Activated CD4-positive, alpha-beta memory T cell treated with anti-CD3 and anti-CD28 coated beads, Interleukin-2, amount 10 ng/mL, durations not matched to agents 7 days and 5 days (primary cell): ENCODE measurements at places on chromosomes 2 and 18. TPM values are rescaled to one million over a fixed set of nuclear protein-coding genes. Genes with fewer than 3 reads are reported as not detected.

The RAB6D gene
- total RNA-seq = 0.18 TPM

The STARD6 gene
- not detected for total RNA-seq

The SETBP1 gene
- 18.2 TPM for total RNA-seq

GRCh38 chr18:45039376-45039775 lies 358.7 kb downstream of the SETBP1 start:
- H3K4me3 ChIP-seq = no peak overlapping the region
- no peaks in the 10 kb centered on the region for H3K27me3 ChIP-seq
- no peaks in the 10 kb centered on the region for H3K4me1 ChIP-seq
- H3K27ac ChIP-seq = no peak overlapping the region
- DNase-seq = no peak
- H3K36me3 ChIP-seq = no peaks in the 10 kb centered on the region

GRCh38 chr2:230866756-230867523 lies 2.2 kb downstream of the ITM2C start:
- H3K4me1 ChIP-seq = peaks cover 30% of the 10 kb centered on the region
- no peak overlapping the region for H3K4me3 ChIP-seq
- H3K27me3 ChIP-seq = peaks cover 41% of the 10 kb centered on the region
- no peak overlapping the region for H3K27ac ChIP-seq
- H3K36me3 ChIP-seq = no peaks in the 10 kb centered on the region

DNA sequence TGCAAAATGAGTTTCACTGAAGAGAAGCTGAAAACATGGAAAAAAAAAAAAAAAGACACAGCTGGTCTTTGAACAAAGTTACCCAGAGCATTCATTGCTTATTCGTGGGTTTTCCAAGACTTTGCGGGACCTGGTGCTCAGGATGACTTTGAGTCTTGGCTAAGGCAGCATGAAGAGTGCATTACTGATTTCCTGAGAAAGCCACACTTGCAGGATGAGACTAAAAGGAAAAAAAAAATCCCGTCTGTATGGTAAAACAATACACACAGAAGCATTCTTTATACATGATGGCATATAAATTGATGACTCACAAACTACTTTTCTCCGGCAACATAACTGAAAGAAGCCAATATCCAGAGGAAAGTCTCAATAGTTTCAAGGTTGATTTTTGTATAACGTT lies 195.4 kb downstream of the SPP2 start:
- peaks cover 21% of the 10 kb centered on the region for H3K4me1 ChIP-seq
- H3K27me3 ChIP-seq = peaks cover 3% of the 10 kb centered on the region
- no peak overlapping the region for H3K27ac ChIP-seq
- H3K4me3 ChIP-seq = no peak overlapping the region
- H3K36me3 ChIP-seq = peaks cover 1% of the 10 kb centered on the region

GRCh38 chr2:56784046-56784445 lies 600.3 kb downstream of the CCDC85A start:
- H3K27ac ChIP-seq = no peak overlapping the region
- H3K27me3 ChIP-seq = no peaks in the 10 kb centered on the region
- no peaks in the 10 kb centered on the region for H3K36me3 ChIP-seq
- DNase-seq = no peak

DNA sequence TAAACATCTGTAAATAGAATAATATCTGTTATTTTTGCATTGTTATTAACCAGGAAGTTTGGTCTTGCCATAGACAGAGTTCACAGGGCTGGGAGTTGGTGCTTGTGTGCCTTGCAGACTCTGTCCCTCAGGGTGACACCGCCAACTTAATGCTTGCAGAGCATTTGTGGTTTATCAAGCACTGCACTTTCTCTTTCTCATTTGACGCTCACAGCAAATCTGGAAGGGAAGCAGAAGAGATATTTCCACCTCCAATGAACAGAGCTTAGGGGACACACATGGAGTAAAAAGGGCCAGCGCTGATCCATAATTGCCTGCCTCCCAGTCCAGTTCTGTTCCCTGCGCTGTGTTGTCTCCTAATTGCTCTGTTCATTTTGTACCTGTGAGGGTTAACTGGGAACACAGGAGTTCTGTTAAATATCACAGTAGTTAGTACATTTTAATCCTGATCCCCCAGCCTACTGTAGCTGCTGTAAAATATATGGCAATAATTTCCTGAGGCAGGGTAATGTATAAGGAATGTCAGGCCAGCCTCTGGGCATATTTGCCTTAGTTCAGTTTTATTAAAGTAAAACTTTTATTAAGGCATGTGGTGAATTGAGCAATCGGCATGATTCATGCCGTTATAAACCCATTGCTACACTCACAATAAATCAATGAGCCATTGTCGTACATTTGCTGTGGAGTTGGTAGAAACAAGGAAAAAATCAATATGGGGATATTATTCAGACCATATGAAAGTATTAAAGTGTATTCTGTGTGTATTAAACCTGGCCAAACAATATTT lies 182.5 kb upstream of the OSR1 start:
- no peak overlapping the region for H3K27ac ChIP-seq
- no peak for DNase-seq
- H3K4me3 ChIP-seq = no peak overlapping the region
- H3K4me1 ChIP-seq = no peaks in the 10 kb centered on the region

- no peak overlapping the region for H3K27ac ChIP-seq
- H3K4me1 ChIP-seq = peaks cover 29% of the 10 kb centered on the region
- H3K36me3 ChIP-seq = no peaks in the 10 kb centered on the region
- no peak for DNase-seq
- no peak overlapping the region for H3K4me3 ChIP-seq
- no peaks in the 10 kb centered on the region for H3K27me3 ChIP-seq
These were observed 11.2 kb upstream of the GPR17 start for GRCh38 chr2:127634626-127635379.

GRCh38 chr2:227163485-227163997 lies 464 bp downstream of the COL4A4 start:
- DNase-seq = no peak
- peaks cover 11% of the 10 kb centered on the region for H3K4me1 ChIP-seq
- H3K27ac ChIP-seq = no peak overlapping the region
- no peaks in the 10 kb centered on the region for H3K36me3 ChIP-seq
- peaks cover 71% of the 10 kb centered on the region for H3K27me3 ChIP-seq

DNA sequence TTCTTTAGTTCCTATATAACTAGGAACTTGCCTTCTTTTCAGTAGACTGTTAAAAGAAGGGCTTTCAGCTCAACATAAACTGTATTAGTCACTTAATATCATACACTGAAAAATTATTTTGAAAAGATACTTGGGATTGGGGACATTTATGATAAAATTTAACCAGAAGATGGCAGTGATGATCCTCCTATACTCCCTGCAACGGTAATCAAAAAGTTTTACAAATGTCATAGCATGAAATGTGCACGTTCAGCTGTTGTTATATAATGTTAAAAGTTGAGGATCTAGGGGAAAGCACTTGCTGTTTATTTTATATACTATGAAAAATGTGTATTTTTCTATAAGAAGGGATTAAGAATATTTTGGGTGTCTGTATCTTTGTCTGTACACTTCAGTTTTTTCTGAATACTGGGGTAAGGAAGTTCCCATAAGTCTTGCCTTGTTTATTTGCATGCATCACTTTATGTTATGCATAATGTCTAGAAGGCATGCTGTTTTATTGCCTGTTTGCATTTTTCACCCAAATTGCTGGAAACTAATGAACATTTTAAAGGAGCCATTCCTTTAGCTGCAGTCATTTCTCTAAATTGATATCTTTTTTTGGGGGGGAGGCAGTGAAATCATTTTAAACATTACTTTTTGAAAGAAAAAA lies 19.0 kb downstream of the DYNC1I2 start:
- peaks cover 1% of the 10 kb centered on the region for H3K4me1 ChIP-seq
- H3K27me3 ChIP-seq = no peaks in the 10 kb centered on the region
- no peak overlapping the region for H3K27ac ChIP-seq
- no peak for DNase-seq
- H3K4me3 ChIP-seq = no peak overlapping the region
- peaks cover 17% of the 10 kb centered on the region for H3K36me3 ChIP-seq

DNA sequence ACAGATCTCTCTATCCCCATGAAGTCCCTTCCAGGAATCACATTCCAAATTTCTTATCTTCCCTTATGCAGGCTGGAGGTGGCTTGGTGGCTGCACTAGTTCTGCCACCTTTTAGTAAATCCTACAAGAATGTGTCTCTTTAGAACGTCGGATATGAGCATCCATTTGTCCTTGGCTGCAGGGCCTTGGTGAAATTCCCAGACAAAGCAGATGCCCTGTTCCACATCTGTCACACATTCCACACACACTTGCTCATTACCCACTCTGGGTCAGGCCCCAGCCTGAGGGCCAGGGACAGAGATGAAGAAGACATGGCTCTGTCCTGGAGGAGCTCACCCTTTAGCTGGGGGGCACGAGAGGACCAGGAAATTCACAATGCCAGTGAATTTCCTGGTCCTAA lies 31.2 kb upstream of the GPR17 start:
- DNase-seq = no peak
- no peak overlapping the region for H3K4me3 ChIP-seq
- no peaks in the 10 kb centered on the region for H3K36me3 ChIP-seq
- H3K4me1 ChIP-seq = no peaks in the 10 kb centered on the region
- H3K27ac ChIP-seq = no peak overlapping the region
- peaks cover 41% of the 10 kb centered on the region for H3K27me3 ChIP-seq

GRCh38 chr2:239777219-239777618 lies 247.9 kb downstream of the NDUFA10 start:
- DNase-seq = no peak
- no peak overlapping the region for H3K27ac ChIP-seq
- no peaks in the 10 kb centered on the region for H3K4me1 ChIP-seq
- no peak overlapping the region for H3K4me3 ChIP-seq
- H3K27me3 ChIP-seq = peaks cover 9% of the 10 kb centered on the region

GRCh38 chr2:234587341-234588053 lies 90.6 kb upstream of the ARL4C start:
- no peaks in the 10 kb centered on the region for H3K36me3 ChIP-seq
- no peaks in the 10 kb centered on the region for H3K4me1 ChIP-seq
- H3K4me3 ChIP-seq = no peak overlapping the region
- H3K27ac ChIP-seq = no peak overlapping the region

DNA sequence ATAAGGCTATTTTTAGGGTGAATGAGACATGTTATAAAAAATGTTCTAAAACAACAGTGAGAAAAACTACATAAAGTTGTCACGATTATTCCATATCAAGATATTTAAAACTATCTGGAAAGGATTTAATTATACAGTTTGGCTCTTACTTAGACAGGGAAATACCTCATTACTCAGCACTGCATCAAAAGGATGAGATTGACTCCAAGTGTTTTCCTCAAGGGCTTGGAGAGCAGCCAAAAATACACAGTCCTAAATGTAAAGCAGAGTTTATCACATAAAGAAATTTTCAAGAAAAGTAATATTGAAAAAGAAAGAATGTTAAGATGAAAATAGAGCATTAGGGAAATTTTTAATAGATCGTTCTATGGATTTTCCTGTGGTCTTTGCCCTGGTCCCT lies 285.5 kb upstream of the NETO1 start:
- no peak overlapping the region for H3K4me3 ChIP-seq
- H3K4me1 ChIP-seq = no peaks in the 10 kb centered on the region
- no peaks in the 10 kb centered on the region for H3K36me3 ChIP-seq
- DNase-seq = no peak

GRCh38 chr2:75432761-75433361 lies 127.9 kb downstream of the EVA1A start:
- H3K36me3 ChIP-seq = no peaks in the 10 kb centered on the region
- no peak overlapping the region for H3K4me3 ChIP-seq
- no peak for DNase-seq
- H3K27ac ChIP-seq = no peak overlapping the region

DNA sequence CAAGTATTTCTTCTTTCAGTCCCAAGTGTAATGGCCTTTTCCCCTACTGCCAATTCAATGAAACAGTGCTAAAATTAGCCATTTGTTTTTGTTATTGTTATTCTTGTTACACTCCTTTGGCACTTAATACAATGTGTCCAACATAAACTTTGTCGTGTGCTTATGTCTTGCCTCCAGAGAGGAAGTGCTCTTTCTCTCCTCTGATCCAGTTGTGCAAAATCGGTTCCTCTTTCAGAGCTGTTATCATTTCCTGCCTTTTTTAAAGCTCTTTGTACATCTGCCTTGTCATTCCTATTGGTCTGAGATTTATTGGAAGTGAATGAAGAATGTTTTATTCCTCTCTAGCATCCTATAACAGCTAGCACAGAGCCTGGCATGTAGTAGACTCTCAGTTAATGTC lies 623.2 kb upstream of the ID2 start:
- no peaks in the 10 kb centered on the region for H3K27me3 ChIP-seq
- H3K36me3 ChIP-seq = peaks cover 8% of the 10 kb centered on the region
- no peak overlapping the region for H3K4me3 ChIP-seq
- H3K27ac ChIP-seq = no peak overlapping the region

DNA sequence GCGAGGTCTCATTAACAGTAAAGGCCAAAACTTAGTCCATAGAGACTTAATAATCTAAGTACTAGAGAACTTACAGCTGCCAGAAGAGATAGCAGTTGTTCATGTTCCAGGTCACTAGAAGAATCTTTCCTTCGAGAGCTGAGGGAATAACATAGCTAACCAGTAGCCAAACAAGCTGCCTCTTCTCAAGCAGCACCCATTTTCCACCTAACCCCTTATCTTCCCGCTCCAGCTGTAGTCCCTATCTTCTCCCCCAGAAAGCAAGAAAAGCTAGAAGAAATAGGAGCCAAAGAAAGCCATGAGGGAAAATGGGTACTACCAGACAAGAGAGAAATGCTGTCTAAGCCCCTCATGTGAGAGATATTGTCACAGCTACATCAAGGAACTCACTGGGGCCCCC lies 24.0 kb downstream of the SULT1C4 start:
- peaks cover 2% of the 10 kb centered on the region for H3K27me3 ChIP-seq
- no peak overlapping the region for H3K4me3 ChIP-seq
- H3K4me1 ChIP-seq = no peaks in the 10 kb centered on the region
- DNase-seq = no peak

- no peak overlapping the region for H3K27ac ChIP-seq
- H3K4me1 ChIP-seq = peaks cover 3% of the 10 kb centered on the region
- no peaks in the 10 kb centered on the region for H3K36me3 ChIP-seq
- DNase-seq = no peak
- no peak overlapping the region for H3K4me3 ChIP-seq
These were observed 1.3 kb downstream of the COLEC12 start for GRCh38 chr18:498931-499775.

DNA sequence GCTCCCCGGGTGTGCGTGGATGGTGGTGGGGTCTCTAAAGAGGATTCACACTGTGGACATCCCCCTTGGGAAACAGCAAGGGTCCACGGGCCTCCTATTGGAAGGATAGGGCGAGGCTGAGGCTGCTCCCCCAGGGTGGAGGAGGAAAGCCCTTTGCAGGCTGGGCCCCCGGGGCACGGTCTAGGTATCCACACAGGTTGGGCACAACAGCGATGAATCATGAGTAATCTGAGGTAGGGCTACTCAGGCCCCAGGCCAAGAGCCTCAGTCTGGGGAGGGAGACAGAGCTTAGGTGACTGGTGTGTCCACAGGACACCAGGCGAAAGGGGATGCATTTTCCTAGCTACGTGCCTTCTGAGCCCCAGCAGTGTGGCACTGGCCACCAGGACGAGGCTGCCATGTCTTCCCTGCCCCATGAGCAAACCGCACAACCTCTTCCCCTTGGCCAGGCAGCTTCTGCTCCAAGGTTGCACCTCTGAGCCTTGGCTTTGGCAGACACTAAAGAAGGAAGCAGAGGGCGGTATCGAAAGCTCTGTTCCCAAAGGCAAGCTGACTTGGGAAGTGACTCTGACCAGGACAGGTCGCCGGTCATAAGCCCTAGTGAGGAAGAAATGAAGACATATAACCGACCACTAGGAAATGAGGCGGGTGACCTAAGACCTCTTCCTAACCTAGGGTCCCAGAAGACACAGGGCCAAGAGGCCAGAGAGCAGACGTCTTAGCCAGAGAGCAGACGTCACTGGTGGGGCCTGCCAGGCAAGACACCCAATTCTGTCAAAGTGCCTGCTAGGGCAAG lies 14.6 kb upstream of the SEMA4C start:
- H3K36me3 ChIP-seq = no peaks in the 10 kb centered on the region
- H3K27ac ChIP-seq = no peak overlapping the region
- DNase-seq = no peak
